ENCODE measurements at places on chromosomes 3 and 15.

DNA sequence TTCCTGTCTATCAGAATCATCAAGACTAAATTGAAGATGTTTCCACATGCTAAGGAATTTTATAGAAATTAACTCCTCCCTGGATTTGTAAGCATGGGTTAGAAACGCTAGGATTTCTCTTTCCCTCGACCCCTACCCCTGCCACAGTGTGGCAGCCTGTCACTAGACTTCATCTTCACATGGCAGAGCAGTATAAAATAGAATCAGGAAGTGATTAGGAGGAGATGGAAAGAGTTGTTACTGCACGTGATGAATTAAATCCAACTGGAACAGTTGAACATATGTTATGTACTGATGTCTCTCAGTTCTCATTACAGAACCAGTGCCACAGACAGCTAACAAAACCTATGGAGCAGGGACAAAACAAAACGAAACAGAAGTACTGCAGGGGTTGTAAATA, 130.0 kb upstream of the BNIP2 start:
- DNase-seq = no peak

- no peak for DNase-seq
These were observed 345.6 kb upstream of the THBS1 start for GRCh38 chr15:39235084-39235795.

GRCh38 chr15:39021341-39021740, 456.7 kb upstream of the RASGRP1 start:
- DNase-seq = no peak

DNA sequence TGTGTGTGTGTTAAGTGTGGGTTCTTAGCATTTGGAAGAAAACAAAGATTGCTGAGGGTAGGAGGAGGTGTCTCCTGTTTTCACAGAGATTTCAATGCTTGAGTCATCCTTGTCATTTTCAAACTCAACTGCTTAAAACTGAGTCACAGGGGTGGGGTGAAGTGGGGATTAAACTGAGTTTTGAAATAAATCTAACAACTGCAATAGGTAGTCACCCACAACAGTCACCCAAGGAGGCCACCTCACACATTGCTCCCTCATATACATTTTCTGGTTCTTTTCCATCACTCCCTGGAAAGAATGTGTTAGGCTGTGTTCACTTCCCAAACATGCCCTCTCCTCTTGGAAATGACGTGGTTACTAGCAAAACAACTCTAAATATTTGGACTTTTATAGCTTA, 187.7 kb upstream of the CMC1 start:
- DNase-seq = no peak

DNA sequence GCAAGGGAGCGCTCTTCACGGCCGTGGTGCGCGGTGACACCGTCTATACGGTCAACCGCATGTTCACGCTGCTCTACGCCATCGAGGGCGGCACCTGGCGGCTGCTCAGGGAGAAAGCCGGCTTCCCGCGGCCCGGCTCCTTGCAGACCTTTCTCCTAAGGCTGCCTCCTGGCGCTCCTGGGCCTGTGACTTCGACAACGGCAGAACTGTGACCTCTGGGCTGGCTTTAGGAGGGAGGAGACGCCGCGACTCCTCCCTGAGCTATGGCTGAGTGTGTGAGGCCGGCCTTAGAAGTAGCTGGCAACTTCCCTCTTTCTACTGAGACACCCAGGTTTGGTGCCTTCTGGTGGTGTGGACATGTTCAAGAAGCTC, 1.4 kb downstream of the KBTBD13 start:
- DNase-seq = peak; percentile 28

- peak; percentile 26 for DNase-seq
These were observed 298 bp downstream of the BCL2L10 start for GRCh38 chr15:52112203-52112750.

DNA sequence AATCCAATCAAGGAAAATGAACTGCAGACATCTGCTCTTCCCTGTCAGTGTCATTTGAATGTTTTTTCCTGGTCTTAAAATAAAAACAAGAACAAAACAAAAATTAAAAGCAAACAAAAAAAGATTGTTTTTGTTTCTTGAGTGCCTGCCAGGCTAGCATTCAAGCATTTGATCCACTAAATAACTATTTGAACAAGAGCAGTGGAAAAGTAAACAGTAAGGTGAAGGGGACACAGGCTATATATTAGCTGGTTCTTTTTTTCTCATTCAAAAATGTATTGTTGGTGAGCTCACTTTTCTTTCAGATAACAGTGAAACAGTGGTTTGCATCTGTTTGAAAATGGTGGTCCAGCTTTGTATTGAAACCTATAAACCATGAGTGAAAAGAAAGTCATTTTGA, 586.9 kb upstream of the SGO1 start:
- DNase-seq = no peak

- no peak for DNase-seq
These were observed 513.9 kb downstream of the NLGN1 start for GRCh38 chr3:173911446-173911845.

- DNase-seq = no peak
These were observed 14.0 kb downstream of the CHCHD4 start for GRCh38 chr3:14110699-14111098.

DNA sequence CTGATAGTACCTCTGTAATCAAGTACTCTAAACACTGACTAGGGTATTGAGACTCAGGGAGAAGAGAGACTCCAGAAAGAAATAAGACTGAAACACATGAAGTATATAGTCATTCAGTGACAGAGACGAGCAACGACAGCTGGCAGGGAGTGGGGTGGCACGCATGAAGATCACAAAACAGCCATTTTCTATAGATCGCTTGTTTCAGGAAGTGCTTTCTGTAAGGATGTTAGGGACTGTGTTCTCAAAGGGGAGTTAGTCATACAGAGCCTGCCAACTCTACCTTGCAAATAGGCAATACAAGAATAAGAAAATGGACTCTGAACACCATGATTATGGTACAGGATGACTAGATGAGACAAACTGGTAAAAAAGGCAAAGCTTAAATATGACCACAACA, 139.5 kb downstream of the TBL1XR1 start:
- DNase-seq = peak; percentile 8

GRCh38 chr15:49415149-49415548, 7.9 kb upstream of the FGF7 start:
- no peak for DNase-seq

GRCh38 chr15:75929799-75930565, 26.3 kb downstream of the FBXO22 start:
- no peak for DNase-seq

- DNase-seq = no peak
These were observed 9.4 kb upstream of the PCSK6 start for GRCh38 chr15:101498717-101499480.

GRCh38 chr3:53821631-53822121, 24.5 kb downstream of the CHDH start:
- no peak for DNase-seq

- DNase-seq = no peak
These were observed 61.8 kb upstream of the TMCO5A start for GRCh38 chr15:37872661-37873060.

- no peak for DNase-seq
These were observed 86.8 kb downstream of the MYO5A start for GRCh38 chr15:52441841-52442240.

DNA sequence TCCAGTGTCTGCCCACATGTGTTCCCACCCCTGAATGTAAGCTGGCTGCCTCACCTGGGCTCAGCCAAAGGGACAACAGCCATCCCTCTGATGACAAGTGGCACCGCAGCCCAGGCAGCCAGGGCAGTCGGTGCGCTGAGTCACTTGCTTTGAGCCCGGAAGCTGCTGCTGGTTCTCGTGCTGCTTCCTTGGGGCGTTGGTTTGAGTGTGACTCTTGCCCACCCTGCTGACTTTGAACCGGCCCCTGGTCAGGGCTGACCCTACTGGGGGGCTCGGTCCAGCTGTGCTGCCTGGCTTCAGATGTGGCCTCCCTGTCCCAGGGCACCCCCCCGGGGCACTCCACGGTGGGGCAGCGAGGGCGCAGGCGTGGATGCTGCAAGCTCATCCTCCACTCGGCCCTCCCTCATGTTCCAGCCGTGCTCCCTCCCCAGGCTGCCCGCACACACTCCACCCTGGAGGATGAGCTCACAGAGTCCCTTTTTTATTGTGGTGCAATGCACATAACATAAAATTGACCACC, 62.1 kb downstream of the EFCAB12 start:
- DNase-seq = no peak

- no peak for DNase-seq
These were observed 339.9 kb downstream of the NR2F2 start for GRCh38 chr15:96670389-96670788.

DNA sequence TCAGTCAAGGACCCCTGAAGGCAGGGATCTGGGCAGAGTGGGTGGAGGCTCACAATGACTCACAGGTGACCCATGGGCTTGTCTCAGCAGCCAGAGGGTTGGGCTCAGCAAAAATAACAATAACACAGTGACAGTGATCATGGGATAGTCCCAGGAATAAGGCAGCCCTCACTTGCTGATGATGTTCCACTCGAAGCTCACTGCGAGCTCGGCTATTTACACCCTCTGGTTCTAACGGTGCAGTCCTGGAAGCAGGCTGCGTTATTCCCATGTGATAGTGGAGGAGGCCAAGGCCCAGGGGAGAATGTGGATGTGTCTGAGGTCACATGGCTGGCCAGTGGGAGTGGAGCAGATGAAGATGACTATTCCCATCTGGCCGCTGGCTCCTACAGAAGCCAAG, 16.2 kb downstream of the CCDC33 start:
- no peak for DNase-seq

- DNase-seq = no peak
These were observed 224.6 kb downstream of the GREM1 start for GRCh38 chr15:32942401-32942841.

DNA sequence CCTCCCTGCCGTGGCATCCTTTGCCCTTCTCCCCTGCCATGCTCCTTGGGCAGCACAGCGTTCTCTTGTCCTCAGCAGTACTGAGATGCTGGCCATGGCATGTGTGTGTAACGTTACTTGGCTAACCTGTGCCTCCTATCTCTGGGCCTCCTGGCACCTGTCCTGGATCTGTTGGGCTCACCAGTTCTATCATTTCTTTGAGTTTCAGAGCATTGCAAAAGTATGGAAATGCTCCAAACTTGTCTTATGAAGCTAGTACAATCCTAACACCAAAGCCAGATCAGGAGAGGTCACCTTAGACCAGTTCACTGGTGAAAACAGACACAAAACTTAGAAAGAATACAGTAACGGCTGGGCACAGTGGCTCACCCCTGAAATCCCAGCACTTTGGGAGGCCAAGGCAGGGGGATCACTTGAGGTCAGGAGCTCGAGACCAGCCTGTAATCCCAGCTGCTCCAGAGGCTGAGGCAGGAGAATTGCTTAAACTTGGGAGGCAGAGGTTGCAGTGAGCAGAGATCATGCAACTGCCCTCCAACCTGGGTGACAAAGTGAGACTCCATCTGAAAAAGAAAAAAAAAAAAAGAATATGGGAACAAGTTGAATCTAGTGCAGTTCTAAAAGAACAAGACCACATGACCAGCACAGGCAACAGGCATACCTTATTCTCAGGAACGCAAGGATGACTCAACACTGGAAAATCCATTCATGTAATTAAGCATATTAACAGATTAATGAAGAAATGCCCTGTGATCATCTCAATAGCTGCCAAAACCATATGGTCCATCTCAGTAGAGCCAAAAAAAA, 62.4 kb upstream of the TRPM1 start:
- no peak for DNase-seq

DNA sequence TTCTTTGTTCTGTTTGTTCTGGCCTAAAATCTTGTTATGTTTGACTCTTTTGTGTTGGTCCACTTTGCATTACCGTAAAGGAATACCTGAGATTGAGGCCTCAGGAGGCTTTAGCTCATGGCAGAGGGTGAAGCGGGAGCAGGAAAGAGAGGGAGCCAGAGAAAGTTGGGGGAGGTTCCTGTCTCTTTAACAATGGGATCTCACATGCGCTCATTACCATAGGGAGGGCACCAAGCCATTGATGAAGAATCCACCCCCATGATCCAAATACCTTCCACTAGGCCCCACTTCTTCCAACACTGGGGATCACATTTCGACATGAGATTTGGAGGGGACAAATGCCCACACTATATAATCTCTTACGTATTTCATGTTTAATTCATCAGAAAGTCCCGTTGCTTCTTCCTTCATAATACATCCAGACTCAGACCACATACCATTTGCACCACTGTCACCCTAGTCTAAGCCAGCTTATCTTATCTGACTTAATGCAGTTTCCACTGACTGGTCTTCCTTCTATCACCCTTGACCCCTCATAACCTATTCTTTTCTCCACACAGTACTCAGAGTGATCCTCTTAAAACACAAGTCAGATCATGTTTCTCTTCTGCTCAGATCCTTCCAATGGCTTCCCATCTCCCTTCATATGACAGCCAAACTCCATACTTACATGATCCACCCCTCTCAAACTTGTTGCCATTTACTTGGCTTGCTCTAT, 13.5 kb downstream of the KBTBD8 start:
- DNase-seq = no peak

- DNase-seq = peak; percentile 24
These were observed 581 bp downstream of the IP6K1 start for GRCh38 chr3:49785565-49786356.

DNA sequence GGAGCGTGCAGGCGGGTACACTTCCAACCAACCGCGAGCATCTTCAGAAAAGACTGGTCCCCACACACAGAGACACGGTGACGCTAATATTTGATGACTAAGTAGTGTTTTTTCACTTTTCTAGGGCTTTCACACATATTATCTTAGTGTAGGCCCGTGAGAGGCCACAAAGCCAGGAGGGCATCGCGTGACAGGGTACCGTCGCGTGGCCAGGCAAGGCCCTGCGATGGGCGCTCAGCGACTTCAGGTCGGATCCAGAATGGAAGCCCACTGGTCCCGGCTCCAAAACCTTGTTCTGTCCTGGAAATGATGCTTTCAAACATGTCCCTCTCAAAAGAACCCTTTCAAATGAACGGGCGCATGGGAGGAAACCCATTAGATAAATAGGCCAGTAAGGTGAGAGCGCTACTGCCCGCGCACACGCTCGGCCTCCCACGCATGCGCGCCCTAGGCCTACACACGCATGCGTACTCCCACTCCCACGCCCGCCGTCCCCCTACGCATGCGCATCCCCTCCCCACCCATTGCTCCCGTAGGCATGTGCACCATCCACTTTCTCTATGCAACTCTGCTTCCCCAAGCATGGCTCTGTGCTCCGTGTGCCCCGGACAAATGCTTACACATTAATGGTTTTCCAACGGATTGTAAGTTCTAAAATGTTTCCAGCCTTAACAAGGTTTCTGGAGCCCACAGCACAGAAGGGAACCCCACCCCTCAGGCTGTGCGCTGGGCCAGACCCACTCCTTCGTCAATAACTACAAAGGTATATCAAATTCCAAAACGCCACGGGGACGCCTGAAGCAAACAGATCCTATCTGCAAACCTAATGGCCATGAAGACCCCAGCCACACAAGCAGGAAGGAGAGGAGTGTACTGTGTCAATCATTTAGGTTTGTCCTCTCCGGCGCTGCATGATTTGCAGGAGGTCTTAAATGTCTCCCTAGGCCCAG, 72.1 kb downstream of the OCA2 start:
- DNase-seq = no peak

DNA sequence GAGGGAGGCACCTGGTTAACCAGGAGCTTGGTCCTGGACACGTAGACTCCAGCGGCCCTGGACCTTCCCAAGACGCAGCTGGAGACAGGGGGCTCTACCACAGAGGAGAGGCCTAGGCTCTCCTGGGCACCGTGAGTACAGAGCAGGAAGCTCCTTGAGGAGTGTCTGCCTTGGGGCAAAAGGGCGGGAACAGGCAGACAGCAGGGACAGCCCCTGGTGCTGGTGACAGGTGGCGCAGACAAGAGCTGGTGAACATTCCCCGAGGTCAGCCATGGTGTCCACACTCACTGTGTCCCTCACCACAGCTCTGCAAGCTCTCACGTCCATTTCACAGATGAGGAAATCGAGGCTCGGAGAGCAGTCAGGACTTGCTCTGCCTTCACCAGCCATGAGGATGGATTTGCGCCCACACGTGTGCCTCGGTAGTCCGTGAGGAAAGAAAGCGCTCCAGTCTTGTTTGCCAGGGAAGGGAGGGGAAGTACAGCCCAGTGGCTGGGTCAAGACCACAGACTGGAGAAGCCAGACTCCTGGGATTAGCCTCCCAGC, 2.6 kb upstream of the PLXNA1 start:
- no peak for DNase-seq
